Pons (tissue), 1 donor: ENCODE measurements at places on chromosomes 3 and 15.

- no peak for DNase-seq
These were observed 2.9 kb downstream of the TASOR start for GRCh38 chr3:56680054-56680580.

GRCh38 chr3:121885386-121885785 lies 8.8 kb upstream of the SLC15A2 start:
- no peak for DNase-seq

GRCh38 chr15:81977464-81977863 lies 68.4 kb downstream of the MEX3B start:
- DNase-seq = no peak

DNA sequence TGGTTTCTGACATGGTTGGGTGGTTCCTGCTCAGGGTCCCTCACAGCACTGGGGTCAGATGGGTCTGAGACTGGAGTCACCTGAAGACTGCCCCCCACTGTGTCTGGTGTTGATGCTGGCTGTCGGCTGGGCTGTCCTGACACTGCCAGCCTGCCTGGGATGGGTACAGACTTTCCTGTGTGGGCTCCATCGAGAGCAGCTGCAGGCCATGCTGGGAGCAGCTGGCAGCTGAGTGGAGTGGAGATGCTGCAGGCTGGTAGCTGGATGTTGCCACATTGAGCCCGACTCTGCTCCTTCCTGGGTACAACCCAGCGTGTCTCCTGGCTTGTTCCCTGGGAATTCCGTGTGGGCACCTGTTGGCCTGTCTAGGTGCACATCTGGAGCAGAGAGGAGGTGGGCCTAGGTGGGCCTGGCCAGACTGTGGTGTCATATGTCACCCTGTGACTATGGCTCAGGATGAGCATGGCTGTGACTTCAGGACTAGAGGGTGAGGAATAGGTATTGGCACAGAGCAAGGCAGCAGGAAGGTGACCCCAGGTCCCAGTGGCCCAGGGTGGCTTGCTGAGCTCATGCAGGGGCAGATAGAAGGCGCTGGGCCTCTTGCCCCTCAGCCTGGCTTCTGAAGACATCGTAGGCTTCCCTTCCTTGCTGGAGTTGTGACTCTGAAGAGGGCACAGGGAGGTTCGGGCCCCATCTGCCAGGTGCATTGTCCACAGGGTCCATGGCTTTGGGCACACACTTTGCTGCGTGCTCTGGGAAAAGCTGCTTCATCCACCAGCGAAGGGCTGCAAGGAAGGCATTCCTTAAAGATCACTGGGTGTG lies 40.0 kb upstream of the PRR23E start:
- no peak for DNase-seq

GRCh38 chr15:101028321-101028720 lies 109.2 kb downstream of the LRRK1 start:
- no peak for DNase-seq

DNA sequence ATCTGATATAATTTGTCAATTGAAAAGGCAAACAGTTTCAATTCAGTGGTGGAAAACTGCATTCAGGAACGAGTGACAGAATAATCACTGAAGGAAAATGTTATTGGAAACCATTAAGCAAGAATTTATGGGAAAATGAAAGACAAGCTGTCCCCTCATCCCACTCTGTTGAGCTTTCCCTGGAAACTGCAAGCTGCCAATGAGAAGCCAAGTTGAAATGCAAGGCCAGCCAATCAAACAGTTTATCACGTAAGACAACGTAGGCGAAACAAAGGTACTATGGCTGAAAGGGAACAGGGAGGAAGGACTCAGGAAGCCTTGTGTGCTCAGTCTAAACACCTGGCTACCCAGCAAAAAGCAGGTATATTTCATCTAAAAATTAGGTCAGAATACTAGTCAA lies 187.9 kb upstream of the ATP10A start:
- DNase-seq = no peak

DNA sequence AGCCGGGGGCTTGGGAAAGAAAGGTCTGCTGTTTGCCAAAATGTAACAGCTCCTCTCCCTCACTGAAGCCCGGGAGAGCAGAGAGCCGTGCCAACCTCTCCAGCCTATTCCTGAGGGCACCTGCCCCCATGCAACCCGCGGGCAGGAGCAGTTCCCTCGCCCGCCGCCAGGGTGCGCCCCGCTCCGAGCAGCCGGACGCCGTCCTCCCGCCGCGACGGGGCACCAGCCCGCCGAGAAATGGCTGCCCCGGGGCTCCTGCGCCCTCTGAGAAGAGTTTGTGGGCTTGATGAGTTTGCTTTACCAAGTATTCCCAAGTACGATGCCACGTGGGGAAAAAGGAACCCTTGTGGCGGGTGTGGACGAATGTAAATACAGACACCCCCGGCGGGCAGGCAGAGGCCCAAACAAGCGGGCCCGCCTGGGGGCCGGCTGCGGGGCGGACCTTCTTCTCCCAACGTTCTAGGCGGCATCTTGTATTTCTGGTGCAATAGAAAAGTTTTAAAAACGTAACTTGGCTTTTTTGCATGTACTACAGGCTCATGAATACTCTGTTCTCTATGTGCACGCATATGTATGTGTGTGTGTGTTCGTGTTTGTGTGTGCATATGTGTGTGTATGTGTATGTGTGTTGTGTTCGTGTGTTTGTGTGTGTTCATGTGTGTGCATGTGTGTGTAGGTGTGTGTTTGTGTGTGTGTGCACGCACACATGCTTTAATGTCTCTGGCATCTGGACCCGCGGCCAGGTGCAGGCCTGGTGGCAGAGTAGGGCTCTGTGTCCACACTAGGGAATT lies 162.9 kb downstream of the CHSY1 start:
- peak; percentile 13 for DNase-seq

DNA sequence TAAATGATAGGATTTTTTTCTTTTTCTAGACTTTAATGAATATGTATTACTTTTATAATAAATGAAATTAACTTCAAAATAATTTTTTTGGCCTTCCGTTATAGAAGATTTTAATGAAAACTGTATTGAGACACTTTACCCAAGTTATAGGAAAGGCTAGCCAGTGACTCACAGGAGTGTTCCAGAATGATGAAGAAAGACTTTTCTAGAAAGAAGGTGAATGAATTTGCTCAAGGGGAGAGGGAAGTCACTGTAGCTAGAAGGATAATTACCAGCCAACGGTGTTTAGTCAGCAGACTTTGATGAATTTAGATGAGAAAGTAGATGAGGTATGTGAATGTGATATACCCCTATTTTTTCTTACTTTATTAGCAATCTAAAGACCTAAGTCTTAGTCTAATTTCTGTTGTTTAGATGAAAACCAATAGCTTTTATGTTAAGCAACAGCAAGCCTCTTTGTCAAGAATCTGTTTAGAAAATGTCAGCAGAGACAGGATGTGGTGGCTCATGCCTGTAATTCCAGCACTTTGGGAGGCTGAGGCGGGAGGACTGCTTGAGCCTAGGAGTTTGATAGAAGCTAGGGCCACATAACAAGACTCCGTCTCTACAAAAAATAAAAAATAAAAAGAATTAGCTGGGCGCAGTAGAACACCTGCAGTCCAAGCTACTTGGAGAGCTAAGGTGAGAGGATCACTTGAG lies 3.2 kb downstream of the ALAS1 start:
- no peak for DNase-seq

- no peak for DNase-seq
These were observed 103.6 kb downstream of the RSRC1 start for GRCh38 chr3:158213461-158213860.

- no peak for DNase-seq
These were observed 631.7 kb upstream of the CCDC54 start for GRCh38 chr3:106745344-106746168.
